ENCODE measurements at places on chromosomes 7 and 10. TPM values are rescaled to one million over a fixed set of nuclear protein-coding genes. Genes with fewer than 3 reads are reported as not detected.

The EVX1 gene
- not detected for total RNA-seq

The CALML3 gene
- total RNA-seq: not detected

GRCh38 chr7:142894985-142895593 lies 9.5 kb upstream of the TRPV6 start:
- no peak for DNase-seq

GRCh38 chr10:44591911-44592310 lies 207.0 kb upstream of the CXCL12 start:
- no peak for DNase-seq
